H9 (cell line): ENCODE measurements at places on chromosomes 4 and X.

GRCh38 chrX:71637253-71637618 lies 18.9 kb upstream of the CXCR3 start:
- no peak for DNase-seq
- H3K4me1 ChIP-seq = no peaks in the 10 kb centered on the region
- no peaks in the 10 kb centered on the region for H3K36me3 ChIP-seq
- H3K4me3 ChIP-seq = no peak overlapping the region

DNA sequence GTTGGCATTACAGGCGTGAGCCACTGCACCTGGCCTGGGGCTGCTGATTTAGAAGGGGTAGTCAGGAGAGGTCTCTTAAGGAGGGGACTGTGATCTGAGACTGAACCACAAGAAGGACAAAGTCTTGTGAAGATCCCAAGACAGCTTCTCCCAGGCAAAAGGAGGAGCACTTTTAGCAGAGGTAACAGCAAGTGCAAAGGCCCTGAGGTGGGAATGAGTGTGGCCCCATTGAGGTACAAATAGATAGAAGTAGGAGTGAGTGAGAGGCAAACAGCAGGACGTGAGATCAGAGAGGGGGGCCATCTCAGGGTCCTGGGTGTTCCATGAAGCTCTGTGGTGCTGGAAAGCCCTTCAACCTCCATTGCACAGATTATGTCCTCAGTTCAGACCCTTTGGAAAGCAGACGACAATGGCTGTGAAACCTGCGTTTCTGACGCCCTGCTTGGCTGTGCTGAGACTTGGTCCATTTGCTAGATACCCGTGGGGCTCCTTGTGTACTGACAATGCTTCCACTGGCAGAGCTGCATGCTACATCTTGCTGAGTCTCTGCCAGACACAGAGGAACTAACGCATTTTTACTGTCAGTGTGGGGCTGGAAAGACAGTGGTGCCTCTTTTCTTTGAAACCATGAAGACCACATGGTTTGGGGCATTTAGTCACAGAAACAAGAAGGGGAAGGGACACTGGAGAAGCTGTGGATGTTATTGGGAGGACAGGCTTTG lies 1.3 kb upstream of the CCKAR start:
- no peaks in the 10 kb centered on the region; the same call in 1 of the 3 replicates for H3K36me3 ChIP-seq
- no peak overlapping the region for H3K4me3 ChIP-seq
- no peak for DNase-seq

- H3K4me1 ChIP-seq = no peaks in the 10 kb centered on the region
- no peak overlapping the region for H3K4me3 ChIP-seq
- DNase-seq = no peak
- peaks cover 17% of the 10 kb centered on the region for H3K36me3 ChIP-seq
- no peak overlapping the region for H3K27ac ChIP-seq
Measured at GRCh38 chr4:158292156-158292555, 81.9 kb downstream of the TMEM144 start.

GRCh38 chrX:32745323-32745722 lies 466.0 kb downstream of the DMD start:
- H3K27me3 ChIP-seq = no peaks in the 10 kb centered on the region
- no peaks in the 10 kb centered on the region for H3K36me3 ChIP-seq
- no peak for DNase-seq
- no peak overlapping the region for H3K27ac ChIP-seq

- no peak for DNase-seq
- peaks cover under 1% of the 10 kb centered on the region; the same call in 1 of the 2 replicates for H3K4me1 ChIP-seq
- 0 out of 2 replicates have a peak, but pooled peaks cover 4% of the 10 kb centered on the region for H3K36me3 ChIP-seq
- no peak overlapping the region for H3K27ac ChIP-seq
Measured at GRCh38 chrX:46759645-46759974, 692 bp upstream of the SLC9A7 start.

- DNase-seq = no peak
- H3K27me3 ChIP-seq = no peaks in the 10 kb centered on the region
- no peaks in the 10 kb centered on the region for H3K4me1 ChIP-seq
- no peak overlapping the region for H3K27ac ChIP-seq
- H3K36me3 ChIP-seq = no peaks in the 10 kb centered on the region
Measured at GRCh38 chrX:131845201-131845600, 177.9 kb upstream of the STK26 start.

GRCh38 chrX:123603491-123603890 lies 129.4 kb downstream of the THOC2 start:
- H3K4me1 ChIP-seq = no peaks in the 10 kb centered on the region
- no peaks in the 10 kb centered on the region for H3K27me3 ChIP-seq
- H3K36me3 ChIP-seq = peaks cover 62% of the 10 kb centered on the region

- H3K27me3 ChIP-seq = no peaks in the 10 kb centered on the region
- no peaks in the 10 kb centered on the region; the same call in 1 of the 2 replicates for H3K4me1 ChIP-seq
- DNase-seq = no peak
- no peak overlapping the region for H3K4me3 ChIP-seq
Measured at GRCh38 chr4:55358668-55359067, 12.6 kb downstream of the SRD5A3 start.

DNA sequence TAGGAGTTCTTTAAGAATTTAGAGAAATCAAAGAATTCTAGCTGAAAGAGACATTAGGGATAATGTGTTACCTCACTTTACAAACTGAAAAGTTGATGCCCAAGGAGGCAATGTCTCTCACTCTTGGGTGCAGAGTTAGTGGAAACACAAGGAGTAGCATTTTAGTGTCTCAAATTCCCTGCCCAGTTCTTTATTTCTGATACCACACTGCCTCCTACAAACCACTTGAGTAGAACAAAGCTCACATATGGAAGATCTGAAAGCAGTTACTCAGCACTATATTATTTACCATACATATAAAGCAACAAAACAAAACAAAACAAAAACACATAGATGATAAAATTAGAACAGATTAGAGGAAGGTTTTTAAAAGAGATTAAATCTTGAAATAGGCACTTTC lies 124.2 kb downstream of the REELD1 start:
- H3K27me3 ChIP-seq = no peaks in the 10 kb centered on the region; the same call in 1 of the 2 replicates
- no peak overlapping the region for H3K4me3 ChIP-seq
- H3K4me1 ChIP-seq = no peaks in the 10 kb centered on the region
- H3K27ac ChIP-seq = no peak overlapping the region
- DNase-seq = no peak

GRCh38 chr4:6109842-6110560 lies 90.3 kb downstream of the JAKMIP1 start:
- H3K27ac ChIP-seq = no peak overlapping the region
- H3K4me3 ChIP-seq = no peak overlapping the region
- peak; percentile 90 for DNase-seq
- no peaks in the 10 kb centered on the region for H3K4me1 ChIP-seq
- H3K36me3 ChIP-seq = no peaks in the 10 kb centered on the region
